ENCODE measurements at places on chromosomes 11 and 22.

GRCh38 chr11:44611687-44612434 lies 46.4 kb downstream of the CD82 start:
- DNase-seq, result no peak

DNA sequence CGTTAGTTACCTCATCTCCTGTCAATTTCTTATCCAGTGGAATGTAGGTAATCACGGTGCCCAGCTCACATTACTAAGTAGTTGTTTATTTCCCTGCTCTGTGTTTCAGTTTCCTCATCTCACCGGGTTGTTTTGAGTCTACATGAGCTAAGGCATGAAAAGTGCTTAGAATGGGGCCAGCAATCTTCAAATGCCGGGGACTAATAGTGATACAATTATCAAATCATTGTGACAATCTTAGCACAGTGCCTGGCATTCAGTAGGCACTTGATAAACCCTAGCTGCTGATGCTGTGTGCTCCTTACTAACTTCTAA lies 53.3 kb upstream of the CD5 start:
- no peak for DNase-seq

GRCh38 chr11:110606415-110606814 lies 105.8 kb downstream of the ARHGAP20 start:
- DNase-seq, result no peak

DNA sequence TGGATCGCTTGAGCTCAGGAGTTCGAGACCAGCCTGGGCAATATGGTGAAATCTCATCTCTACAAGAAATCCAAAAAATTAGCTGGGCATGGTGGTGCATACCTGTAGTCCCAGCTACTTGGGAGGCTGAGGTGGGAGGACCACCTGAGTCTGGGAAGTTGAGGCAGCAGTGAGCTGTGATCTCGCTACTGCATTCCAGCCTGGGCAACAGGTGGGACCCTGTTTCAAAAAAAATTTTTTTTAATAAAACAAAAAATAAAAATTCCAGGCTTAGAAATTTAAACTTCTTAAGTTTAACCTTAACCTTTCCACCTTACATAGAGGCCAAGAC lies 21.2 kb downstream of the CLMP start:
- no peak for DNase-seq

DNA sequence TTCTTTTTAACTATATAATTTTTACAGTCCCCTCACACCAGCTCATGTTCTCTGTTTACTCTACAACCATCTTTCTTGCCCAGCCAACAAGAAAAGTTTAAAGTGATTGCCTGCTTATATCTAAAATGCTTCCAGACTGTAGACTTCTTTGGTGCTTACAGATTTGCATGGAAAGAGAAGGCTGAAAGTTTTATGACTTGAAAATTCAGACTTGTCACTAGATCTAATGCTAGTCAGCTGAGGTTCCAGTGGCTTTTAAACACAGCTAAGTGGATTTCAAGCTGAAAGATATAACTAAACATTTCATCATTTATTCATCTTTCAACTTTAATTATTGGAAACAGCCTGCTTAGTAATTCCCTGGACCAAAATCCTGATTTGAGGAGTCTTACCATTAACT lies 178.4 kb downstream of the NAV2 start:
- DNase-seq, result no peak

- no peak for DNase-seq
Observed at GRCh38 chr11:31821766-31822165, 10.6 kb upstream of the PAX6 start.

DNA sequence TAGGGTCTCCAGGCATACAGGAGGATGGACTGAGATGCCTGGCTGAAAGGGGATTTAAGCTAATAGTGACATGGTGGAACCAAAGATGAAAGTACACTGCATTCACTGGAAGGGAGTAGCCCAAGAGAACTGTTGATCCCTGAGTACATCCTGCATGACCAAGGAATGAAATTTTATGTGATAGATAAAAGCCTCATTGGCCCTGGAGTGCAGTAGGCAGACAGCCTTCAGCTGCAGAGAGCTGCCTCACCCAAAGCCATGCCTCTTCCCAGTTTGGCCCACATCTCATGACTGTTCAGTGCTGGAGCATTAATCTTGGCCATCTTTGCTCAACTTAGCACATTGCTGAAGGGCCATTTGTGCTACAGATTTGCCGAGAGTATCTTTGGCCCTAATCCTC lies 8.0 kb downstream of the KDM4E start:
- no peak for DNase-seq

GRCh38 chr11:62707277-62707861 lies at the start of the genes BSCL2 and GNG3:
TSS of gene BSCL2 (minus strand) at chr11:62707424. CDS start at chr11:62707195, 229 bp downstream.
TSS of gene GNG3 (plus strand) at chr11:62707676. CDS start at chr11:62708296, 620 bp downstream.
- DNase-seq, result peak; percentile 64

GRCh38 chr11:59528711-59529110 lies 17.4 kb downstream of the OR4D9 start:
- no peak for DNase-seq

DNA sequence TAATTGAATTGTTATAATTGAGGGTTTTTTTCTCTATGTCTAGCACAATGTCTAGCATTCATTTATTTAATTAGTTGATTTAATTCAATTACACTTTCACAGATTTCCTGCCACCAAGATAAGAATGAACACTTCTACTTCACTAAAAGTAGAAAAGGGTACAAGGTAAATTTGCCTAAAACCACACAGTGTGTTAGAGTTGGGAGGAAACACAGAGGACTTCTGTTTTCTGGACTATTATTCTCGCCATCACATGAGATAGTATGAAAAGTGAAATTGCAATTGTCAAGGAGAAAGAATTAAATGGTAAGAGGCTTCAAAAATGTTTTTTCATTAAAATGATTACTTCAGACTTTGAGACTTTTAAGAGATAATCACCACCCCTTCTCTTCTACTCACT lies 109.5 kb downstream of the ETS1 start:
- DNase-seq, result no peak

DNA sequence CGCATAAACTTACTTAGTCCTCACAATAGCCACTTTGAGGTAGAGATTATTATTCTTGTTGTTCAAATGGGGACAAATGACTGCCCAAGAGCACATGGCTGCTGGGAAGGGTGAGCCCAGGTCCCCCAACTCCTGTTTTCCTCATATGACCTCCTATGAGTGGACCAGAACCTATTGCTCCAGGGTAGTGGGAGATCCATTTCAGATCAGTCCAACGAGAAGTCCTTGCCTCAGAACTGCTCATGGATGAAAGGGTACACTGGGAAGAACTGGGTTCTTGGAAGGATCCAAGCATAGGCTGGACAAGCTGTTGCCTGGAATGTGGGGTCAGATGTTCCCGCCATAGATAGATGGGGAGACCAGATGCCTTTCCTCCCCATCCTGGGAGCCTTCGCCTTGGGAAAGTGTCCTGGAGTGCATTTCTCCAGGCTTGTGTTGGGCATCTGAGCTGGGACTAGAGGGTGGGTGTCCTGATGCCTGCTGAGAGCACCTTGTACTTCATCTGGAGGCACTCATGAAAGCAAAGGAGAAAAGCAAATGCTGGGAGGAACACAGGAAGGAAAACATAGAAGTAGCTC lies 146.3 kb upstream of the B3GAT1 start:
- DNase-seq, result no peak

- DNase-seq, result no peak
Observed at GRCh38 chr11:9787981-9788521, 124.2 kb downstream of the SWAP70 start.

GRCh38 chr11:78338138-78338537 lies 79.5 kb downstream of the GAB2 start:
- no peak for DNase-seq

DNA sequence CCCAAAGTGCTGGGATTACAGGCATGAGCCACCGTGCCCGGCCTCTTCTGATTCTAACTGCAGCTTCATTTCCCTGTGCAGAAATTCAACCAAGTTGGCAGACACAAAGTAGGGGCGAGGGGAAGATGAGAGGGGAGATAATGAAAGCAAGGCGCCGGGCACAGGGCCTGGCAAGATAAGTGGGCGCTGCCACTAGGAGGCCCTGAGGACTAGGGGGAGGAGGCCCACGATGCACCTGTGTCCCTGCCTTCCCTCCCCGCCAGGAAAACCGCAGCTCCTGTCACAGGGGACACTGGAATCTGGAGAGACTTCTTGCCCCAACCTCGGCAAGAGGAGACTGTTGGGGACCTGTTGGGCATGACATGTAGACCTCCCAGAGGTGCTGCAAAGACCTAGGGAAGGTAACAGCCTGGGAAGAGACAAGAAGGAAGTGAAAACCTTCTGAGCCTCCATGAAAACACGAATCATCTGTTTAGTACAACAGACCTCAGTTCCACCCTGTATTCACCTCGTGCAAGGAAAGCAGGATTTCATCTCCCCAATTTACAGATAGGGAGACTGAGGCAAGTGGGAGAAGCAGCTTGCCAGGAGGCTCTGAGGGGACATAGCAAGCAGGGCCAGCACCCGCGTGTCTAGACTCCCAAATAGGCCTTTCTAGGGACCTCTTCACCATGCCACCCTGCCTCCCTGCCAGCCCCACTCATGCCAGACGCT lies 3.1 kb upstream of the LGALS1 start:
- DNase-seq, result no peak

DNA sequence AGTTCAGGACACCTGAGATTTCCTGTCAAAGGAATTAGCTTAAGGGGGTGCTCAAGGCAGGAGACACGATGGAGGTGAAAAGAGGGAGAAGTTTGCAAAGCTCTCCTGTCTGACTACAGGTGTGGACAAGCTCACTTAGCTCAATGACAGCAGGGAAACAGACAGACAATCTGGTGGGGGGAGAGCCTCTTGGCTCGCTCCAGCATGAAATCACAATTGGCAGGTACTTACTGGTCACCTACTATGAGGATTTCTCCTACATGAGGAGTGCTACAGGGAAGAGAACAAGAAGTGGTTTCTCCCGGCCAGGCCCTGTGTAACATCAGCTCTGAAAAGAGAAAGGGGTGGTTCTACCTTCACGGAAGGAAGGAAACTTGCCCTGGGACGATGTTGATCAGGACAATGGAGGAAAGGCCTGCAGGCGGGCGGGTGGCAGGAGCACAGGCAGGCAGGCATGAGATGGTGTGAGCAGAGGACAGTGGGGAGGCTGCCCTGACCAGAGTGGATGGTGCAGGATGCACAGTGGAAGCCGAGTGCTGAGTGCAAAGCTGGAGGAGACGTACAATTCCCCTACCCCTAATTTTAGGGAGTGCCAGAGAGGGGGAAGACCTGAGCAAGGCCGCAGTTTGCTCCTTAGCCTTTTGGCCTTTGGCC lies 57.9 kb upstream of the CRTAM start:
- DNase-seq, result no peak

GRCh38 chr11:85028329-85029101 lies 598.6 kb downstream of the DLG2 start:
- DNase-seq, result no peak

DNA sequence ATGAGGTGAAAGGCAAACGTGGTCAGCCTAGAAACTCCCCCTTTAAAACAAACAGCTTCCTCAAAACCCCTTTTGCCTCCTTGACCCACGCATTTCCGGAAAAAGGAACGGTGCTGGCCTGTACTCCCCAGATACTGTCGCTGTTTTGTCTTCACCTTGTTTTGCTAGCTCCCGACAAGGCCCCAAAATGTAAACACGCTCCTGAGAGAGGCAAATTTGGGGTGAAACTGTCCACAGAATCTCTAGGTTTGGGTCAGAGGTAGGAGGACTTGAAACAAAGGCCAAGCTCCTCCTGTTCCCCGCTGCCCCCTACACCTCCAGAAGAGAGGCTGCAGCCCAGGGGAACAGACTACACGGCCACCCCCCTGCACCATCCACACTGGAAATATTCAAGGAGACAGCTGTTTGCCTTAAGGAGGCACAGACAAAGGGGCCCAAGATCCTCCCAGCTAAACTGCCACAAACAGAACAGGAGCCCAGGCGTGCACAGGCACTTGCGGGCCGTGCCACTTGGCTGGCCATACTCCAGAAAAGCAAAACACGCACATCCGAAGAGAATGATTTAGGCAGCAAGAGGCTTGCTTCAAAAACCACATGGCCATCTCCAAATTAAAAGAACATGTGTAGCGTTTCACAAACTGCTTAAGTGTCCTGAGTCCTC lies 160.5 kb upstream of the GRK3 start:
- no peak for DNase-seq

DNA sequence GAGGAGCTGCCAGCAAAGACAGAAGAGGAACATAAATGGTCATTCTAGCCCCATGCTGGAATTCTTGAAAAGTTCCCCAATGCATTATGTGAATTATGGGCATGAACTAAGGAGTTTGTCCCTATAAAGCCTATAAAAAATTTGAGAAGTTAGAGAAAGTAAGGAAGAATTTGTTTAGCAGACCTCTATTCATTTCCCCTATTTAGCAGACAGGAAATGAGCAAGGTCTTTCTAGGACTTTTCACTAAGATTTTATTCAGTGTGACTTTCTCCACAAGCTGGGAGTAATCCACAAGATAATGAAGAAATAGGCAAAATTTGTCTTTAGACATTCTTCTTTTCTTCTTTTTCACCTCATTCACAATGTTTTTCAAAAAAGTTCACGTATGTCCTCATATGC lies 20.0 kb downstream of the PRRG4 start:
- no peak for DNase-seq

DNA sequence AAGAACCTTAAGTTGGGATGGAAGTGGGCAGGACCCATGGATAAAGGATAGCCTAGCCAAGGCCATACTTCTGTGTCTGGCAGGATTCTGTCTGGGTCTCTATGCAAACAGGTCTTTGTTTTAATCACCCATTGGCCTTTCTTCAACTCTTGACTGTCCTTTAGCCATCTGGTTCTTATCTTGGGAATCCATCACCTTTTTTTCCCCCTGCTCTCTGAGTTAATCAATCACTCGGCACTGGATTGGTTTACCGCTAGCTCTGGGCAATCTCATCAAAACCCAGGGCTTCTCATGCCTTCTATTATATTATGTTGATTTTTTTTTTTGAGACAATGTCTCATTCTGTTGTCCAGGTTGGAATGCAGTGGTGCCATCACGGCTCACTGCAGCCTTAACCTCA lies 1.8 kb upstream of the RNF169 start:
- DNase-seq, result no peak

GRCh38 chr11:116658876-116659535 lies 113.8 kb downstream of the BUD13 start:
- no peak for DNase-seq

DNA sequence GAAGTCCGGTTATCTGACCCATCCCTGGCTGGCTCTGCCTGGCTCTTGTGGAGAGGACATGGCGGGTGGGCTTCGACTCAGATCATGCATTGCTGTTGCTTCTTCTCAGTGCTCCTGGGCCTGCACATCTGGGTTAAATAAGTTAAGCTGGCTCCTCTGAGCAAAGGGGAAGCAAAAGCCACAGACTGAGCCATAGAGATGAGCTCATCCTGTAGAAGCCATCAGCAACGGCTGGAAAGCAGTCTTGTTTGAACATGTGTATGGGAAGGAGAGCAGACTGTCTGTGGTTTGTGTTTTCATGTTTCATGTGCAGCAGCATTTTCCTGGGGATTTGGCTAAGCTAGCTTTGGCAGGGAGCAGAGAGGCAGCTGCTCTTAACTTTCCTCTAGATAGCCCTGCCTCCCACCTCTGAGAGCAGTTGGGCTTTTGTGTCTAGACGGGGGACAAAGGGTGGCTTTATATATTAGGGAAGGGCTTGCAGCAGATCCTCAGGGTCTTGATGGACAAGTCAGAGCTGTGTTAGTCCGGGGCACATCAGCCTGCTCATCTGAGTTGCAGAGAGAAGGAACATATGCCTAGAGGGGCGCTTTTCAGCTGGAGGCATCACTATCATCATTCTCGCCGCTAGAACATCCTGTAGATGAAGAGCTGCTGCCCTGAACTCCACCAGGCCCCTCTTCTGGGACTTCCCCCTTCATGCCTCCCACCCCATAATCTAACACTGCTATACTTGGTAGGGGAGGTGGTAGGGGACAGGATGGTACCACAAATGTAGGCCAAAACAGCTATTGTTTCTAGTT lies 14.9 kb downstream of the DCPS start:
- peak; percentile 62 for DNase-seq

- DNase-seq, result no peak
Observed at GRCh38 chr11:72229336-72229924, 4.9 kb downstream of the INPPL1 start.

All from tibial artery (tissue), 4 donors.